Stimulated activated CD4-positive, alpha-beta T cell treated with anti-CD3 and anti-CD28 coated beads, Interleukin-4, amount 100 ng/mL, for 4 hours (primary cell): ENCODE measurements at places on chromosomes 4 and X.

- DNase-seq, result no peak
Observed at GRCh38 chrX:66675541-66675940, 36.7 kb upstream of the EDA2R start.

GRCh38 chr4:174177536-174177935 lies 105.9 kb downstream of the FBXO8 start:
- no peak for DNase-seq

DNA sequence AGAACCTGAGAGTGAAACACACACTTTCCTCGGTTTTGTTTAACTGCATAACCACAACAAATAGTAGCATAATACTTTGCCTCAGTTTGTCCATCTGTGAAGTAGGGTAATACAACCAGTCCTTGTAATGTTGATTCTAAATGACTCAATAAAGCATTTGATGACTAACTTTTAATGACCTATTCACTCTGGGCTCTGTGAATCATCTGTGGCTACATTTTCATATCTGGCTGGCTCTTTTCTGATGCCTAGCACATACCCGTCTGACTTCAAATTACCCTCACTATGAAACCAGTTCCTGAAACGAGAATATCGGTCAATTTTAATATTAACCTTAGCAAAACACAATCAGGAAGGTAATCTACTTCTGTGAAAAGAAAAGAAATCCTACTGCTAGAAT lies 151.0 kb downstream of the SH2D1A start:
- DNase-seq, result no peak

GRCh38 chrX:154998204-154998880 lies 24.2 kb downstream of the F8 start:
- no peak for DNase-seq

DNA sequence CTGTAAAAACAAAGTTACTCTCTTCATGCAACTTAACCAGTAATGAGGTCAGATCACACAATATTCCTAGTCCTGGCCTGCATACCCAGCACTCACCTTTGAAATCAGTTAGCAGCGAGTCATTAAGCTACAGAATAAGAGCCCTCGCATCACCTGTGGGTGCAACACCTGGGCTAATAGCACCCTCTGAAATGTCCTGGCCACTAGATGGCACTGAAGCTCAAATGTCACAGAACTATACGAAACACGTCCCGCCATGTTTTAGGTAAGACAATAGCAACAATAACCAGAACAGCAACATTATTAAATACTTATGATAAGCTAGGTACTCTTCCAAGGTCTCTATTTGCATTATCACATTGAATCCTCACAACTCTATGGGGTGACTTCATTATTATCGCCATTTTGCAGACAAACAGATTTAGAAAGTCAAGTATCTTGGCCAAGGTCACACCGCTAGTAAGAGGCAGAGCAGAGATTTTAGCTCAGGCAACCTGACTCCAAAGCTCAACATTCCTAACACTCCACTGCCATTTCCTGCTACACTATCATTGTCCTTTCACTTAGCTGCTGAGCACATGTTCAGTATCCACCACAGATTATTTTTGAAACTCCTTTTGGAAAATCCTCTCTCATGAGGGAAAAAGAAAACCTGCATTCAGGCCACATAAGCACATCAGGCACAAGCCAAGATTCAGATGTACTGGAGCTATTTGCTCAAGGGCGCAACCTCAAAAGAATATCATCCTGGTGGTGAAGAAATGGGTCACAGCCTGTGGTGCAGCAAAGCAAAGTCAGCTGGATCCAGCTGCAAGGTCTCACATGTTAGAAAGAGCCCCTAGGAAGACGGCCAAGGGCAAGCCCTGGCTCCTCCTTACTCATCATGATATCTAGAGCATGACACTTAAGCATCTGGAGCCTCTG lies 59.5 kb upstream of the KDR start:
- no peak for DNase-seq

GRCh38 chr4:40209401-40209800 lies 12.6 kb downstream of the RHOH start:
- DNase-seq, result no peak

GRCh38 chrX:108511721-108512120 lies 72.1 kb downstream of the COL4A5 start:
- DNase-seq, result no peak

- no peak for DNase-seq
Observed at GRCh38 chrX:52341493-52341892, 27.3 kb upstream of the XAGE2 start.

DNA sequence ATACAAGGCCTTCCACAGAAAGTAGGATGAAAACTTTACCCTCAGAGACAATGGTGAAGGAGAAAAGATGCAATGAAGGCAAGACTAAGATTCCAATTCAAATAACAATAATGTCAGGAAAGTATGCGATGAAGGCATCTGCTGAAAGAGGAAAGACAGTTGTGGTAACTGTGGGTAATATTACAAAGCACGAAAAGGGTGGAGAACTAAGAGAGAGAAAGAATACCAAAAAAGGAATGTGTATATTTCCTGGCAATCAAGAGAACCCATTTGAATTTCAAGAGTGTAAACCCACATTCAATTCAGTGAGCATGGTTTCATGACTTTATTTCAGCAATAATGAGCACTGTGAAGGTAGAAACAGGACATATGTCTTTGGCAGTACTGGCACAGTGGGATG lies 225.5 kb downstream of the PALLD start:
- DNase-seq, result no peak

DNA sequence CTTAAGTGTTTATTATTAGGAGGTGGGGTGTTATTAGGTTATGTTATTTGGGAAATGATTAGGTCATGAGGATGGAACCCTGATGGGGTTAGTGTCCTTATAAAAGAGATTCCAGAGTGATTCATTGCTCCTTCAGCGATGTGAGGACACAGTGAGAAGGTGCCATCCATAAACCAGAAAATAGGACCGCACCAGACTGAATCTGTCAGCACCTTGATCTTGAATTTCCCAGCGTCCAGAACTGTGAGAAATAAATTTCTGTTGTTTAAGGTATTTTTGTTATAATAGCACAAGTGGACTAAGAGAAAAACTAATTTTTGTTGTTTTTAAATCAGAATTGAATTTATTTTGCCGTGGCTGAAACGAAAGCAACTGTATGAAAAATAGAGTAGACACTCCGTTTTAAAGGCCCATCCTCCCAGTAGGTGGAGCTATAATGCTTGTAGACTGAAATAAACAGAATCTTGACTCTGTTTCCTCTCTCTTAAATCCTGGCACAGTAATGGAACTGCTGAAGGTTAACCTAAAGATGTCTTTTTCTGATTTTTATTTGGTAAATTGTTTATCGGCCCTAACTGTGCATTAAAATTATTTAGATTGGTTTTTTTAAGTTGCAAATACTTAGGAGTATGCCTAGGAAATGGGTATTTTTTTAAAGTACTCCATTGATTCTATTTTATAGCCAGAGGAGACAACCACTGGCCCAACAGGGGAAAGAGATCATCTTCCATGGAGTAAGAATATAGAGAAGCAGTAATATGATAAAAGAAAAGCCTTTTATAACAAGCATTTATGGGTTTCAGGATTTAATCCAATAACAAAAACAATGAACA lies 133.2 kb upstream of the ADAMTS3 start:
- no peak for DNase-seq

DNA sequence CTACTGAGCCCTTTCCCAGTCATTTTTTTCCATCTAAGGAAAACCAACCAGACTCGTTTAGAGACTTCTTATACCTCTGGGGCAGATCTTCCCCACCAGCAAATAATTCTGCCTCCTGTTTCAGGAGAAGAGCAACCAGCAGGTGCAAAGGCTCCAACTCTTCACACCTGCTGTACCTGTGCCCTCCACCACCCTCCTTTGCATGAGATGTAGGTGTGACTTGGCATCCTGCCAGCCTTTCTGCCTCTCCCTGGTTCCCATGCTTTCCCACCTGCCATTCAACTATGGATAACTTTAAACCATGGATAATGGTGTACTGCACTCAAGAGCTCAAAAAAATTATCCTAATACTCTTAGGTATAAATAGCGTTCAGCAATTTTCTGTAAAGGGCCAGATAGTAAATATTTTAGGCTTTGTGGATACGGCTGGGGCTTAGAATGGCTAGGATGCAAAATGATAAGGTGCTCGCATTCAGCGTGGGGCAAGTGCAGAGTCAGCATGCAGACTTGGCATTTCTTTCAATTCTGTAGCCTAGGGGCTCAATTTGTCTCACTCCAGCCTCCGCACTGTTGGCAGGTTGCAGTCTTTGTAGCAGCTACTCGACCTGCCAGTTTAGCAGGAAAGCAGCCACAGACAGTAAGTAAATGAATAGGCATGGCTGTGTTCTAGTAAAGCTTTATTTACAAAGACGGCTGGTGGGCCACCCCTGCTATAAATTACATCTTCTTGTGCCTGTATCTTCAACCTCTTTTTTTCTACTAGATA lies 79.8 kb downstream of the HCCS start:
- DNase-seq, result no peak

- no peak for DNase-seq
Observed at GRCh38 chrX:154019061-154019621, 561 bp downstream of the IRAK1 start.

- DNase-seq, result no peak
Observed at GRCh38 chr4:137909529-137910309, 332.4 kb downstream of the SLC7A11 start.

DNA sequence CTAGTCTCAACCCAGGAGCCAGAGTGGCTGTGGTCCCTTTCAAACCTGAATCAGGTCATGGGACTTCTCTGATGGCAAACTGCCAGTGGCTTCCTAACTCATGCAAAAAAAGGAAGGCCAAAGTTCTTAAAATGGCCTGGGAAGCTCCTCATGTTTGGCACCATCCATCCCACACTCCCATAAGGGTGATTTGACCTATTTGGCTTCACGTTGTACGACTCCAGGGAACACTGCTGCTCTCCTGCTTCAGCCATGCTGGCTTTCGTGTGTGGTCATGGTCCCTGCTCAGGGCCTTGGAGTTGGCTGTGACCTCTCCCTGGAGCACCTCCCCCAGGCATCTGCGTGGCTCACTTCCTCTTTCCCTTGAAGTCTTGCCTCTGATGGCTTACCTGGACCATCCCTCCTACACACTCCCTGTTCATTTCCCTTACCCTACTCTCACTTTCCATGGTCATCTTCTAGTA lies 12.8 kb upstream of the TMSB4X start:
- DNase-seq, result no peak

DNA sequence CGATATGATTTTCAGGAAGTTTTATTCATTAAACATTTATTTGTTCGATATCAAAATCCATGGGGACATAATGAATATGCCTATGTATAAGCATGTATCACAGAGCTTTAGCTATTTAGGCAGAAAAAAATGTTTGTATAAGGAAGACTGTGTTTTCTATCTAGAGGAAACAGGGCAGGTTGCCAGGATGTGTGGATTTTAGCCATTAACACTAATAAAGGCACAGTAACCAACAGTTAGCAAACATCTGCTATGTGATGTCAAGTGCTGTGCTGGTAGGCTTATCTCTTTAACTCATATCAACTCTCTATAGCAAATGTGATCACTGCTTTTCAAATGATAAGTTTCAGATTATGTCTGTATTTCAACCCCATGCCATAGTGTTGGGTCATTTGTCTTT lies 708.9 kb upstream of the HS3ST1 start:
- DNase-seq, result no peak

- DNase-seq, result no peak
Observed at GRCh38 chr4:74590476-74590875, 145.5 kb downstream of the AREG start.

- no peak for DNase-seq
Observed at GRCh38 chr4:177505171-177505615, 63.0 kb upstream of the AGA start.

- no peak for DNase-seq
Observed at GRCh38 chr4:8776366-8776765, 95.3 kb downstream of the HMX1 start.

DNA sequence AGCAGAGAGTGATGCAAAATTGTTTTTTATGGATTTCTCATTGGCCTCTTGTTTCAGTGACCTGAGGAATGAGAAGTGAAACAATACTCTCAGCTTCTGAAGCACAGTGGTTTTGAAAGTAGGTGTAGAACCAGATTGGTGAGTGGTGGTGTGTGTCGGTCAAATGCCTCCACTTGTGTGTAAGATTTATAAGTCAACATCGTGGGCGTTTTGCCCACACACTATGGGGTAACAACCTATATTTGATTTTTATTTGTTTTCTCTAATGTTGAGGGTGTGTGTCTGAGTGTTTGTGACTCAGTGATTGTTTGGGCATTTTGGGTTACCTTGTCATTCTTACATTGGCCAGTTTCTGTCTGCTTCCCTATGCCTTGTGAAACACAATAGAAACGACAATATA lies 23.3 kb downstream of the ADGRL3 start:
- DNase-seq, result no peak

GRCh38 chr4:41670530-41670929 lies 78.0 kb downstream of the PHOX2B start:
- DNase-seq, result no peak

DNA sequence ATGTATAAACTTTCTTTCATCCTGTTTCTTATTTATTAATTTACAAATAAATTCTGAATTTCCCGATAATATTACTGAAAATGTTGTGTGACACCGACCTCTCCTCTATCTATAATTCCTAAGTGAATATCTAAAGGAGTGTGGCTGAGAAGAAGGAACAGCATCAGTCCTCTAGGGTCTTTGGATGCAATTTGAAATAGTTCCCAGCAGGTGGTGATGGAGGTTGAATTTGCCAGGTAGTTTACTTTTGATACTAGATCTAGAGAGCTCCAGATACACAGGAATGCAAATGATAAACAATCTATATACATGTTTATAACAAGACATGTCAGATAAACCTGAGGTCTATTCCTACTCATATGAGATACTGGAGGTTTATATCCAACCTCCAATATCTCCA lies 305.4 kb downstream of the PCDH18 start:
- DNase-seq, result no peak

DNA sequence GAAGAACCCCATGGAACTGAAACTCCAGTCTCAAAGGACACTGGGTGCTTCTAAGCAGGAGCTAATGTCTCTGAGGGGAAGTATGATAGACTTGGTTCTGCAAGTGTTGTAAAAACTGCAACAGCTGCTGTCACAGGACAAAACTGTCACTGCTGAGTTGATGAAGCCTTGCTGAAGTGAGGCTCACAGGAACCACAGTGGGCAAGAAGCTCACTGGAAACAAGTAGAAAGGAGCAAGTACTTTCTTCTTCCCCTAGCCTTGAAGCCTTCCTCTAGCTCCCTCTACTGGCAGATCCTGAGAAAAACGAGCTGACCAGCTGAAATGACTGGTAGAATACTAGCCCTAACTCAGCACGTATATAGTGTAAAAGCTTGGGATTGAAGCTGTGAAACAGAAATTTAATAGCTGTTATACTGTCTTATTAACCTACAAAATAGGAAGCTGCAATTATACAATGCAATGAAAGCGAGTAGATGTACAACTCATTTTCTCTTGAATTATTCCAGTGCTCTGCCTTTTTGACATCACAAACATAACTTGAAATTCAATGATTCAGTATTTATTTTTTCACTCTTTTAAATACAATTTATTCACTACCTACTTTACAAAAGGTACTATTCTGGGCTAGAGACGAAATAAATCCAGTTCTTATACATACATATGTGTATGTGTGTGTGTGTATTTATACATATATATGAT lies 91.4 kb downstream of the GABRB1 start:
- peak; percentile 1 for DNase-seq

DNA sequence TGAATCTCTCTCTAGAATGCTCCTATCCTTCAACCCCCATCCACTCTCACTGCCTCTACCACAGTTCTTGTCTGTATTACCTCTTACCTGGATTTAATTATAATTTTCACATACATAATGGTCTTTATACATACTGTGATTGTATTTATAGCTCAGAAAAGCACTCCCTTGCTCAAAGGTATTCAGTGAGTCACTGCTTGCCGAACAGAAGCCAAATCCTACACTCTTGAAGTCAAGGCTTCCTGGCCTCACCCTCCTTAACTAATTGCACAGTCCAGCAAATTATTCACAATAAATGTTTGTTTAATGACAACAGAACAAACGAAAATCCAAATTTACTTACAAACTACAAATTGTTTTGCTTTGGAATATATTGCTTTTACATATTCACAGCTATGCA lies 159.5 kb downstream of the KLHL13 start:
- DNase-seq, result no peak
